ENCODE measurements at places on chromosomes 4 and X.

- DNase-seq, result no peak
Measured at GRCh38 chrX:17923546-17923945, 62.4 kb upstream of the RAI2 start.

DNA sequence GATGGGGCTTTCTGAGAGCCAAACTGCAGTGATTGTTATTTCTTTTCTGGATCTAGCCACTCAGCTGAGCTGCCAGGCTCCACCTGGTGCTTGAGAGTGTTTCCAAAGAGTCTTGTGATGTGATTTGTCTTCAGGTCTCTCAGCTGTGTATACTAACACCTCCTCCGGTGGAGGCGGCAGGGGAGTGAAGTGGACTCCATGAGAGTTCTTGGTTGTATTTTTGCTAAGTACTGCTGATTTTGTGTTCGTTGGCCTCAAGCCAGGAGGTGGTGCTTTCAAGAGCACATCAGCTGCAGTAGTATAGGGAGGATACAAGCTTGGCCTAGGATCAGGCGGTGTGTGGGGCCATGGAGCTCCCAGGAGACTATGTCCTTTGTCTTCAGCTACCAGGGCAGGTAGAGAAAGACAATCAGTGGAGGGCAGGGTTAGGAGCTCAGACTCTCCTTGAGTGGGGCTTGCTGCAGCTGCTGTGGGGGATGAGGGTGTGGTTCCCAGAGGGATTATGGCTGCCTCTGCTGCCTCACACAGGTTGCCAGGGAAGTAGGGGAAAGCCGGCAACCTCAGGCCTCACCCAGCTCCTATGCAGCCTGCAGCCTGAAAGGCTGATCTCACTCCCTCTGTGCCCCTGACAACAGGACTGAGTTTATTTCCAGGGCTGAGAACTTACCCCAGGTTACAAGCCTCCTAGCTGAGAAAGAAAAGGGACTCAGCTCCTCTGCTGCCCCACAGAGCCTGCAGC is 62.4 kb downstream of the NPFFR2 start:
- no peak for DNase-seq

GRCh38 chr4:154005171-154005520 is 216.3 kb upstream of the SFRP2 start:
- DNase-seq, result no peak

DNA sequence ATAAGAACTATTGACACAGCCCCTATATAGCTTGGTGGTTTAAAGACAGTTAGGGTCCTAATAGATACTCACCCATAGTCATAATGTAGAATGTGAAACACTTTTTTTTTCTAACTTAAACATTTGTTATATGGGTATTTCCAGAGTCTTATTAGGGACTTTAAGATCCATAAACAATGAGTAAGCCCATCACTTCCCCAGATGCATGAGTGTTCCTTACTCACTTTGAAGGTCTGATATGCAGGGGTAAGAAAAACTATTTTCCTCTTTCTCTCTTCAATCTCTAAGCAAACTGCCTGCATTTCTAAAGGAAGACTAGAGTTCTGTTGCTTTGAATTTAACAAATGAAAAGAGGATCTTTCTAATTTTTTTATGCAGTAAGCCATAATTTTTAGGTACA is 443.6 kb upstream of the PITX2 start:
- no peak for DNase-seq

All from SK-N-MC (cell line).